CD14-positive monocyte (primary cell): ENCODE measurements at places on chromosomes 1 and 21.

GRCh38 chr21:25506887-25507286 is 100.4 kb downstream of the MRPL39 start:
- DNase-seq, result no peak

GRCh38 chr1:45836451-45836850 is 33.0 kb downstream of the MAST2 start:
- DNase-seq, result no peak

DNA sequence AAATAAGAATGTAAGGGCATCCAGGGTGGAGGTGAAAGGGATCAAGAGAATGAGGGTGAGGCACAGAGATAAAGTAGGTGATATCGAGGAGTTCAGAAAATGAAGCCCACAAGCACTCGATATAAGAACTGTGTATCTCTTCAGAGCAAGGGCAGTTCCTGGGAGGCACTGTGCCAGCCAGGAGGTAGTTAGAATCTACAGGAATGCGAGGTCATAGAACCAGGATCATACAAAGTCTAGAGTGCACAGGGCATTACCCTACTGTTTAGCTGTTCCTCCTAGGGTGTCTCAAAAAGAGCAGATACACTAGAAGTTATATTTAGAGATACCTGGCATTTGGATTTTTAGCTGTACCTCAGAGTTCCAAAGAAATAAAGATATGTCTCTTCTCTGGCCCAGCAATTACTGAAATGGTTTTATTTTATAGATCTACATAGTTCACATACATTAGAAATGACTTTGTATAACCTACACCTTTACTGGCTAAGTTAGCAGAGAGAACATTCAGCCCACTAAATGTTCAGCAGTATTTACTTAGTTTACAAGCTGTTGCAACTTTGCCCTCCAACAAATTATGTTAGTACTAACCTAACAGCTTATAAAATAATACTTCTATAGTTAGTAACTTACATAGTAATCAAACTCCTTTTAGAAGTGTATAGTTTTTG is 1.6 kb downstream of the OVAAL start:
- no peak for DNase-seq

- DNase-seq, result peak; percentile 5
Observed at GRCh38 chr21:40556442-40556968, 290.5 kb downstream of the DSCAM start.
